ENCODE measurements at places on chromosomes 1 and 21.
A peak's percentile ranks its signal among the peaks of the same experiment; 100 is the strongest.

DNA sequence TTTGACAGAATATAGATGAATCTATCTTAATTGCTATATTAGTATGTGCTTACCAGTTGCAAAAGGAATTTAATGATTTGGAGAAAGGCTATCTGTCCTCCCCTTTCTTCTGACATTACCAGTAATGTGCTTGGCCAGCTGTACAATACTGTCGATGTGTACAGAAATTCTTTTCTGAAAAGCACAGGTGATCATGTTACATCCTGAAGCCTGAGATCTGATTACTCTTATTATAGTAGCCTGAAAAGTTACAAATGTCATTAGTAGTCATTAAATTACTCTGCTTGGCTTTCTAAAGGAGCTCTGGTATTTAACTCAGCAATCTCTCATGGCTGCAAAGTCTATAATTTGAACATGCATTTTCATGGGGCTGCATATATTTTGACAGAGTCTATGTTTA, 209.8 kb downstream of the PTPRC start:
- no peak for DNase-seq

- DNase-seq = no peak
Measured at GRCh38 chr1:220680085-220680687, 10.0 kb upstream of the C1orf115 start.

DNA sequence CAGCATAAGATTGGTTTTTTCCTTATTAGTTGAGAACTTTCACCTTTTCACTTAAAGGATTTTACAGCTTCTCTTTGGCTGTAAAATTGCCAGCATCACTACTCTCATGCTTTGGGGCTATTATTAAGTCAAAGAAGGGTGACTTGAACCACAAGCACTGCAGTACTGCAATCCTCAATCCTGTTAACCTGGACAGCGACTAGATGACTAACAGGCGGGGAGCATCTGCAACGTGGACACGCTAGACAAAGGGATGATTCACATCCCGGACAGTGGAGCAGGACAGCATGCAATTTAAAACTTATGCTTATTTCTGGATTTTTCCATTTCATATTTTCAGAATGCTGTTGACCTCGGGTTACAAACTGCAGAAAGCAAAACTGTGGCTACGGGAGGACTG, 8.1 kb downstream of the ARV1 start:
- DNase-seq = peak; percentile 35

DNA sequence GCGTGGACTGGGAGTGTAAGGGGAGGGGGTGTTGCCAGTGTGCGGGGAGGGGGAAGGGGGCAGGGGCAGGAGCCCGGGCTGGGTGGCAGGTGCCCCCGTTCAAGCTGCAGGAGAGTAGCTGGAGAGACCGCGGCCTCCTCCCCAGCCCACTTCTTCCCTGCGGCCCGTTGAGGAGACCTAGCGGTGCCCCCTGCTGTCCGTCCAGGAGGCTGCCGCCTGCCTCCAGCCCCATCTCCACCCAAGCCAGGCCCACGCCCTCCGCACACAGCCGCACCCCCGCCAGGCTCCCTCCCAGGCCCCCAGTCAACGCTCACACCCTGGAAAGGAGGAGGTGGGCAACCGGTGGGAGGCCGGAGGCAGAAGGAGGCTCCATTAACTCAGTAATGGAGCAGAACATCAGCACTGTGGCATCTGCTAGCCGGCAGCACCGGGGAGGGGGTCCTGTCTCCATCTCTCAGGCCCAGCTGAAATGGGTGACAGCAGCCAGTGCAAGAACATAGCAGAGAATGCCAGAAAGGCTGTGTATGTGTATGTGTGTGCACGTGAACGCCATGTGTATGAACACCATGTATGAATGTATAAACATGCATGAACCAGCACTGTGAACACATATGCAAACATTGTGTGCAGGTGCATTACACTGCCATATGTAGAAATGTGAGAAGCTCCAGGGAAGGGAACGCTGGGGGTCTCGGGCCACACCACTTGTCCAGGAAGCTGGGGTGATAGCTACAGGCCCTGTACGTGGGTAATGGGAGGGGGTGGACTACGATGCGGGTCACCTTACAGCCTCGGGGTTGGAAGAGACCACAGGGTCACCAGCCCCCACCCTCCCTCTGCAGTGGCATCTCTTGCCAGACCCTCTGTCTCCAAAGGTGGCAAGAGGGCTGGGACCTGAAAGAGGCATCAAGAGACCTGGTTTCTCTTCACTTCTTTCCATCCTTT, 84.6 kb downstream of the SYT2 start:
- peak; percentile 17 for DNase-seq

DNA sequence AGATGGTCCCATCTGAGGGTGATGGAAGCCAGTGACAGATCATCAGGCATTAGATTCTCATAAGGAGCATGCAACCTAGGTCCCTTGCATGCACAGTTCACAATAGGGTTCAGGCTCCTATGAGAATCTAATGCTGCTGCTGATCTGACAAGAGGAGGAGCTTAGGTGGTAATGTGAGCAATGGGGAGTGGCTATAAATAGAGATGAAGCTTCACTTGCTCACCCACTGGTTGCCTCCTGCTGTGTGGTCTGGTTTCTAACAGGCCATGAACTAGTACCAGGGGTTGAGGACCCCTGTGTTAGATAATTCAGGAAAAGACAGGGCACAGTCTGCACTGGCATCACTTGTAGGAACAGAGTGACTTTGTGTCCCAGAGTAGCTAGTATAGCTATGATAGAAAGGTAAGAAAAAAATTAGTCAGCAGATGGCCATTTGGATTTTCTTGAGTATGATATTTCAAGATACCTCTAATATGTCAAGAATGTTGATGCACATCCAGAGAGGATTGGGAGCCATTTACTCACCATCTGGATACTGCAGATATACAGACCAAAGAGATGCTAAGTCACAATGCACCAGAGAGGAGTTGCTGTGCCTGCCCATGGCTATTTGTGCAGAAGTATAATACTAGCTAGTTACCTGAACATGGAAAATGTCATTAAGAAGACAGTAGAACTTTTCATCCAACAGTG, 53.6 kb downstream of the ADCY10 start:
- DNase-seq = no peak

GRCh38 chr1:50278961-50279360, 144.3 kb downstream of the DMRTA2 start:
- no peak for DNase-seq

DNA sequence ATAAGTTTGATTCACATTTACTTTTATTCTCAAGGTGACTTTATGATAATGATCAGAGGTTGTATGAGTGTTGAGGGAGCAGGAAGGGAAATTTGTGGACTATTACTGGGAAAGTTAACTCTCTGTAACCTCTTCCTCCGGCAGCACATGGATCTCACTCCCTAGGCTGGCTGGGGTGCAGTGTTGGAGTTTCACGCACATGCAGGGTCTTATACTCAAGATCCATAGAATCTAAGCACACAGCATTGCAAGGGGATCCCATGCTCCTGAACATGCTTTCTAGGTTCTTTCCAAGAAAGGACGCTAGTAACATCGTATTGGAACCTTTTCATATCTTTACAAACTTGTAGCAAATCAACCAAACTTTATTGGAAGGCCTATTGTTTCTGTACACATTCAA, 757.6 kb upstream of the TPTE start:
- DNase-seq = no peak

DNA sequence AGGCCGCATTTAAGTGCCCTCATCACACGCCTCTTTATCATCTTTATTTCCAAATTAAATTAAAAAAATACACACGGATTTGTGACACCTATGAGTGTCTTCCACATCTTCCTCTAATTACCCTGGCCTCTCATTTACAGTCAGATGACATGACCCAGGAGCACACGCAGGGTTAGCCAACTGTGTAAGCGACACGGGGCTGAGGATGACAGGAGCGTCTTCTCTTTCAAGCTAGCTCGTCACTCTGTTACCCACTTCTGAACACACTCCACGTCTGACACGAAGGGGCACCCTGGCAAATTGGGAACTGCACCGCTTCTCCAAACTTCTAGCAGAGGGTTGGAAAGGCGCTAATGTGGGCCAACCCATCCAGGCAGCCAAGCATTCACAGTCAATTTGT, 112.1 kb downstream of the SMYD2 start:
- DNase-seq = no peak

DNA sequence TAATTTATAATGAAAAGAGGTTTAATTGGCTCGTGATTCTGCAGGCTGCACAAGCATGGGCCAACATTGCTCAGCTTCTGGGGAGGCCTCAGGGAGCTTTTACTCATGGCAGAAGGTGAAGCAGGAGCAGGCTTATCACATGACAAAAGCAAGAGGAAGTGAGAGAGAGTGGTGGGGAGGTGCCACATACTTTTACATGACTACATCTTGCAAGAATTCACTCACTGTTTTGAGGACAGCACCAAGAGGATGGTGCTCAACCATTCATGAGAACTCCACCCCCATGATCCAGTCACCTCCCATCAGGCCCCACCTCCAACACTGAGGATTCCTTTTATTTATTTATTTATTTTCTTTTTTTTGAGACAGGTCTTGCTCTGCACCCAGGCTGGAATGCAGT, 5.5 kb upstream of the PLEKHM2 start:
- peak; percentile 21 for DNase-seq

DNA sequence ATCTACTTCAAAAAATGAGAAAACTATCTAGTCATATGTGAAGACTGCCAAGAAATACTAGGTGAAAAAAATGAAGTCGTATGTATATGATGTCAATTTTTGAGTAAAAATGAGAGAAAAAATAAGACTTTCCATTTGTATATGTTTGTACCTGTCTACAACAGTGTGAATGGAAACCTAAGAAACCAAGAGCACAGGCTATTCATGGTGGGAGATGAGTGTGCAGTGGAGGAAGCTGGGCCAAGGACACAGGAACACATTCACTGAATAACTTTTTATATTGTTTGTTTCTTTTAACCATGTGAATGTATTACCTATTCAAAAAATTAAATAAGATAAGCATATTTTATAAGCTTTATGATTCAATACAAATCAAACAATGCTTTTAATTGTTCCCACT, 67.0 kb downstream of the ERO1B start:
- no peak for DNase-seq

GRCh38 chr1:62588000-62588399, 9.3 kb upstream of the ANGPTL3 start:
- no peak for DNase-seq

- DNase-seq = peak; percentile 43
Measured at GRCh38 chr1:239816081-239816782, 275.5 kb upstream of the FMN2 start.

DNA sequence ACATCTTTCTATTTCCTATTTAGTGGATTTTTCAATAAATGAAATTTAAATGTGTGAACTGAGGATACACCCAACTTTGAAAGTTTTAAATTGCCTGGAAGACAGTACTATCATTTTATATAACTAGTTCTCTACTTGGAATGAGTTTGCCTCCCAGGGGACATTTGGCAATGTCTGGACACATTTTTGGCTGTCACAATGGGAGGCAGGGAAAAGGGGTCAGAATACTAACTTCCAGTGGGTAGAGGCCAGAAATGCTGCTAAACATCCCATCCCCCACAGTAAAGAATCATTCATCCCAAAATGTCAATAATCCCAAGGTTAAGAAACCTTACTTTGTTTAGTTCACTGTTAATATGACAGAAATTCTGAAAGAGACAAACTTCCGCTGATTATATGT, 13.2 kb upstream of the NRAS start:
- no peak for DNase-seq

GRCh38 chr1:165697491-165697880, 876 bp downstream of the ALDH9A1 start:
- DNase-seq = no peak

GRCh38 chr1:155962599-155963211, 15.6 kb downstream of the ARHGEF2 start:
- no peak for DNase-seq

- no peak for DNase-seq
Measured at GRCh38 chr1:170592591-170593111, 60.7 kb downstream of the GORAB start.

GRCh38 chr1:222095606-222096475, 354.0 kb upstream of the DUSP10 start:
- DNase-seq = no peak

DNA sequence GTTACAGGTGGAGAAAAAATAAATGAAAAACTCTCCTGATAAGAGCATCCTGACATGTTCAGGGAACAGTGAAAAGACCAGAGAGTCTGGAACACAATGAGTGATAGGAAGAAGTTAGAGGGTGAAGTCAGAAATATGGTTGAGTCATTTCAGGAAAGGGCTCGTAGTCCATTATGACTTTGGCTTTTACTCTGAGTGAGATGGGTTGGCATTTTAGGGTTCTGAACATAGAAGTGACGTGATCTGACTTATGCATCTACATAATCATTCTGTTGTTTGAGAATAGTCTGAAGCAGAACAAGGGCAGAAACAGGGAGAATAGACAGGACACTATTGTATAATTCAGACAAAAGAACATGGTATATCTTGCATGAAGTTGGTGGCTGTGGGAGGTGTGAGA, 5.8 kb downstream of the HMCN1 start:
- no peak for DNase-seq

- no peak for DNase-seq
Measured at GRCh38 chr1:246295968-246296367, 211.1 kb downstream of the SMYD3 start.

- no peak for DNase-seq
Measured at GRCh38 chr1:61477301-61477700, 247.6 kb downstream of the TM2D1 start.

- DNase-seq = peak; percentile 54
Measured at GRCh38 chr1:161185282-161185682, 8.0 kb upstream of the B4GALT3 start.

- DNase-seq = no peak
Measured at GRCh38 chr1:168000656-168001055, 63.8 kb upstream of the MPC2 start.

DNA sequence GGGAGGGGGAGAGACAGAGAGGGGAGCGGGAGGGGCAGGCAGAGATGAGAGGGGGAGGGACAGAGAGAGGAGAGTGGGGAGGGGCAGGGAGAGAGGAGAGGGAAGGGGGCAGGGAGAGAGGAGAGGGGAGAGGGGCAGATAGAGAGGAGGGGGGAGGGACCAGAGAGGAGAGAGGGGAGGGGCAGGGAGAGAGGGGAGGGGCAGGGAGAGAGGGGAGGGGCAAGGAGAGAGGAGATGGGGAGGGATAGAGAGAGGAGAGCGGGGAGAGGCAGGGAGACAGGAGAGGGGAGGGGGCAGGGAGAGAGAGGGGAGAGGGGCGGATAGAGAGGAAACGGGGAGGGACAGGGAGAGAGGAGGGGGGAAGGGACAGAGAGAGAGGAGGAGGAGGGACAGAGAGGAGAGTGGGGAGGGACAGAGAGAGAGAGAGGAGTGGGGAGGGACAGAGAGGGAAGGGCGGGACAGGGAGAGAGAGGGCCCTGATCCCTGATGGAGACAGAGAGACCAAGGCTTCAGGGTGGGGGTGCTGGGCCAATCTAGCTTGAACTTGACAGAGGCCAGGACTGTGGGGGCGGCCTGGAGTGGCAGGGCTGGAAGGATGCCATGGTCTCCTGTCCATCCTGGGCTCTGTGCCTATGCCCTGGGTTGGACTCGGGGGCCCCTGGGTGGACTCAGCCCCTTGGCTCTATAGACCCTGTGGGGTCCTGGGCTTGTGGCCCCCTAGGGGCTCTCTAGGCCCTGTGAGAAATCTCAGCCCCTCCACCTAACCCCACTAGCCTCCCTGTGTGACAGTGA, 43.6 kb downstream of the DMRTB1 start:
- DNase-seq = no peak

GRCh38 chr1:187759825-187760333, 931.1 kb downstream of the PLA2G4A start:
- no peak for DNase-seq
